NCI-H187 (cell line): ENCODE measurements at places on chromosomes 6 and 20.

DNA sequence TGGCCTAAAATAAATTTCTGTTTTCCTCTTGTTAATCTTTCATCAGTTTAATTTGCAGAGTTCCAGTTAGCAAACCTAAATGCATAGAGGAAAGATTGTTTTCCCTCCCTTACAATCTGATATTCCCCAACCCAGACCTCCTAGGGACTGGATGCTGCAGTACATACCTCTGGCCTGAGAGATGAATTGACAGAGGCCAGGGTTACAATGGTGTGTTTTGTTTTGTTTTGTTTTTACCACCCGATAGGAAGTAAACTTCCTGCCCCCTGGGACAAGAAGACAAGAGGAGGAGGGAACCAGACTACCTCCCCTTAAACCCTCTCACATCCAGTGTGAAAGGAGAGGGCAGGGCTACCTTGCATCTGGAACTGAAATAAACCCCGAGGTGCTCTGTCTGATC lies 319.0 kb downstream of the LRFN2 start:
- no peak for DNase-seq

DNA sequence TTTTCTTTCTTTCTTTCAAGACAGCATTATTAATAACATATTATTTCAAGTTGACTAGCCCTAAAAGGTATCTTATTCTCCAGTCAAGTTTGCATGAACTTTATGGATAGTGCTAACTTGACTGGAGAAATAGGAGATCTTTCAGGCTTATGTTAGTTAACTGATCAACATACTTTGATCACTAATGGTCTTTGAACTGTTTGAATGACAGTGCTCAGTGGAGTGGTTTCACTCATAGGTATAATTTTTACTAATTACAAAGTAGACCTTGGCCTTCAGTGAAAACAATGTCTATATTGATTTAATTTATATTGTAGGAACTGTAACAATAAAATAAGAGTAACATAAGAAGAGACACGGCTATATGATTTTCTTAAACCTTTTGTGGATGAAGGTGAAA lies 8.0 kb upstream of the LRRC1 start:
- DNase-seq = no peak

- no peak for DNase-seq
Measured at GRCh38 chr6:28600245-28600644, 74.6 kb downstream of the GPX5 start.

DNA sequence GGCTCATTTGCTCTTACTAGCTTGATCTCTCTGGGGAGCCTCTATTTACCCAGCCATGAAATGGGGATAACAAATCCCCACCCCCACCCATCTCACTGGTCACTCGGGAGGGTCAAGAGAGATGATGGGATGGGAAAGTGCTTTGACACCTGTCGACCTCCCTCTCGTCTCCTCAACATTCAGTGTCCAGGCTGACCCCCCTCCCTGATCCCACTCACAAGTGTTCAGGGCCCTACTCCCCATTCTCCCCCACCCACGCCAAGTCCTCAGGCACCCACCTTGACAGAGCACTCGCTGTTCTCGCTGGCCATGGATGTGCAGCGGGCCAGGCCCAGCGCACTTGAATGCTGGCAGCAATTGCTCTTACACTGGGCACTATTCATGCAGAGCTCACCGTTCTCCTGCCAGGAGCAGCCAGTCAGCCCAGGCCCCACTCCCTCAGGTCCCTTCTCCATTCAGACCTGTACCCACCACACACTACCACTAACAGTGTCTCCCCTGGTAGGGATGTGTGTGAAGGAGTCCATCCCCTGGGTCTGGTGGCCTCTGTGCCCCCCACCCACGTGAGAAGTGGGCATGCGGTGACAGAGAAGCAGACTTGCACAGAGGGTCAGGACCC lies 1.6 kb downstream of the CLPS start:
- no peak for DNase-seq

DNA sequence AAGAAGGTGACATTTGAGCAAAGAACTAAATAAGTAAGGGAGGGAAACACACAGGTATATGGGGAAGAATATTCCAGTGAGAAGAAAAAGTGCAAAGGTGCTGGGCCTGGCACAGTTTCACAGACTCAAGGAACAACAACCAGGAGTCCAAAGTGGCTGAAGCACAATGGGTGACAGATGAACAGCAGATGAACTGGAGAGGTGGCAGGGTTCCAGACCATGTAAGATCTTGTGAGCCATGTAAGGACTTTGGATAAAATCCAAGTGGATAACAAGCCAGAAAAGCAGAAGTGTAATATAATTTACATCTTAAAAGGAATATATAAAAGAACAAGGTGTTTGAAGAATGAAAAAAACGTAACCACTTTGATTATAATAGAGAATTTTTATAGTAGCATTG lies 87.9 kb downstream of the MMS22L start:
- no peak for DNase-seq

- no peak for DNase-seq
Measured at GRCh38 chr6:100573166-100573565, 108.4 kb upstream of the SIM1 start.

- no peak for DNase-seq
Measured at GRCh38 chr20:50462093-50462690, 48.0 kb upstream of the PTPN1 start.

DNA sequence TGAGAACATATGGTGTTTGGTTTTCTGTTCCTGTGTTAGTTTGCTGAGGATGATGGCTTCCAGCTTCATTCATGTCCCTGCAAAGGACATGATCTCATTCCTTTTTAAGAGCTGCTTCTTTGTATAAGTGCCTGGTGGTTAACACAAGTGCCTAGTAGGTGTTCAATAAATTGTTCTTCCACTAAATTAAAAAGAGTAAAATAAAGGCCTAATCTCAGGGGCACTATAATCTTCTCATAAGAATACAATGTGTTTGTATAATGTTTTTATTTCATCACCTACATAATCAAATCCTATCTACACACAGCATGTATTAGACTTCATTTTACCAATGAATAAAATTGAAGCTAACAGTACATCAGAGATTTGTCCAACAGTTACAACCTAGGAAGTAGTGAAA lies 252.7 kb downstream of the KHDC1L start:
- no peak for DNase-seq

- no peak for DNase-seq
Measured at GRCh38 chr20:20498076-20498861, 130.4 kb downstream of the INSM1 start.

DNA sequence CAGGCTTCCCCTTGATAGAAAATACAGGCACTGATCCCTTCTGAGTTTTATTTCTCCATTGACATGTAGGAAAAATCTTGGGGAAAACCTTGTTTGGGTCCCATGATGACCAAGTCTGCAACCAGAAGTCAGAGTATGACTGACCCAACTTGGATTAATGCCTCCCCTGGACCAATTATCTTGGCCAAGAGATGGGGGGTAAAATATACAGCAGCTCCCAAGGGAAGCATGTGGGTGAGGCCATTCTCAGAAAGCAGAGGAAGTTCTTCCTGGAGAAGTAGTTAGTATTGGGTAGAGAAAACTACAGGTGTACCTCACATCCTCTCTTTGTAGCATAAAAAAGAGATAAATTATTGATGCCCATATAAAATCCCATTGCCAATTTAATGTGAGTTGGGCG lies 285.2 kb upstream of the PLCB4 start:
- DNase-seq = no peak

DNA sequence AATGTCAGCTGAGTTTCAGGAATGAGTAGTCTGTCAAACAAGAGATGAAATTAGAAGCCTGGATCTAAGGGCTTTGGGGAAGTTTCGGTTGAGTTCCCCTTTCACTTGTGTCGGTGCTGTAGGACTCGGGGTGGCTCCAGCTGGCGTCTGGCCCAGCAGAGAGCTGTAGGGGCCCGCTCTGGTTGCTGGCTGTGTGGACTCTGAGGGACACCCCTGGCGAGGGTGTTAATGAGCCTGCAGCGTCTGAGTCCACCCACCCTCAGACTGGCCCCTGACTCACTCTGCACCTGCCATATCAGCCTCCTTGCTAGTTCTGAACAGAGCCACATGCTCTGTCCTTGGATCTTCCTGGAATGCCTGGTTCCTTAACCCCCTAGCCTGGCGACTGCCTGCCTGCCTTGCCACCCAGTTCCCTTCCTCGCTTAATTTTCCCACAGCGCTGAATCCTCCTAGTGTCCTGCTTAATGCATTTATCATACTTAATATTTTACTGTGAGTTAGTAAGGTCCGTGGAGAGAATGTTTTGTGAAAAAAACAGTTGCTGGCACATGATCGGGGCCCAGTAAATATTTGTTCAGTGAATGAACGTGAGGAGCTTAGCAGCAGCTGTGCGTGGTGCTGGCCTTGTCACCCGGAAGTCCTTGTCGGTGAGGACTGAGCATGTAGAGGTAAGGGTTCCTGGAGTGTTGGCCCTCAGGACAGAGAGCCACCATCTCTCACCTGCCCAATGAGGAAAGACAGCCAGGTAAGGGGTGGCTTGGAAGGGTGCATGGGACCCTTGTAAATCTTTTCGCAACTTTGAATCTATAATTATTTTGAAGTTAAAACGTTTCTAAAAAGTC lies 1.6 kb downstream of the DNAJC5 start:
- DNase-seq = no peak

- DNase-seq = no peak
Measured at GRCh38 chr6:147867433-147868226, 359.1 kb downstream of the SAMD5 start.

DNA sequence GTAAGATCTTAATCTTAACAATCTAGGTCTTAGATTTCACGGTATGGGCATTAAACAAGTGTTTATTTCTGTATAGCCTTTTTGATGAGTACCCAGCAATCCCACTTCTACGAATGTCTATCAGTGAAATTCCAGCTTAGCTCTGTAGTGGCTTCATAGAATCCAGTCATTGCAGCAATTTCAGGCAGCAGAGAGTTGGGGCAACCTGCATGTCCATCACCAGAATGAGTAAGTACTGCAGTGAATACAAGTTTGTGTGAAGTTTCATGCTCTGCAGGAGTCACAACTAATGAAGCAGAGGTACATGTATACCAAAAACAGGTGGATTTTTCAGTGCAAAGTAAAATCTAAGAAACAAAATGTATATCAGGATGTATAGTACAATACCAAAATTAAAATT lies 151.7 kb downstream of the OR2B2 start:
- no peak for DNase-seq

GRCh38 chr20:12966468-12967085 lies 42.2 kb upstream of the SPTLC3 start:
- no peak for DNase-seq

- DNase-seq = peak; percentile 13
Measured at GRCh38 chr6:30453508-30454116, 35.7 kb upstream of the HLA-E start.

GRCh38 chr6:28239636-28240035 lies 12.4 kb downstream of the ZKSCAN4 start:
- no peak for DNase-seq

DNA sequence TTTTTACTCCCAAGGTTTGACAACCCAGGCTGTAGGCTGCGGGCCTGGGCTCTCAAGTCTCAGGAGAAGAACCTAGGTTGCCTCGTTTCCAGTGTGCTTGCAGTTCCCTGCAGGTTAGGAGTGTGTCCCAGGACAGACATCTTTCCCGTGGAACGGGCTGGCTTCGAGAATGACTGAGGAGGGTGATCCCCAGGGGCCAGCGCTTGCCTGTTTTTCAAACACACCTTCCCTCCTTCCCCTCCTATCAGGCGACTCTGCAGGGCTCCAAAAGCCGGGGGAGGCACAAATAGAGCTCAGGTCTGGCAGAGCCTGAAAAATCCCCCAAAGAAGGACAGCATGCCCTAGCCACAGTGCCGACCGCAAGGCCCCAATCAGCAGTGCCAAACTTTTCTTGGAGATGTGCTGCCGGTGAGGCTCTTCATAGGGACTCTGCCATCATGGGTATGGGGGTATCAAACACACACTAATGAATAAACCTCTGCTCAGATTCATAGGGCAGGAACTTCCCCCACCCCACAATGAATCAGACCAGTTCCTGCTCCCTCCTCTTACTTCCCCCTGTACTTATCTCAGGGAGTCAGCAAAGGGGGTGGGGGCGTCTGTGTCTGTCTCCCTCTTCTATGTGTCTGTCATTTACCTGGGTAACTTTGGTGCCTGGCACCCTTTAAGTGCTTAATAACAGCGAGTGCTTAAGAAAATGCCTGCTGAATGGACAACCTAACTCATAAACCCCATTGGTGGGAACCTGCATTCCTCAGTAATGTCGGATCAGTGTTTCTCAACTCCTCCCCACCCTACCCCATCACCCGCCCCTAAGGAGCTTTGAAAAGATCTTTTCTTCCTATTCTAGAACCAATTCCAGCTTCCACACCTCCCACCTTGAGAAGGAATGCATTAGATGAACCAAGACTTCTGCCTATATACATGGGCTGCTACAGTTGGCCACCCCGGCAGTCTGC lies 1.6 kb downstream of the KCNG1 start:
- DNase-seq = no peak

GRCh38 chr6:124822721-124823120 lies 139.5 kb upstream of the RNF217 start:
- DNase-seq = no peak

DNA sequence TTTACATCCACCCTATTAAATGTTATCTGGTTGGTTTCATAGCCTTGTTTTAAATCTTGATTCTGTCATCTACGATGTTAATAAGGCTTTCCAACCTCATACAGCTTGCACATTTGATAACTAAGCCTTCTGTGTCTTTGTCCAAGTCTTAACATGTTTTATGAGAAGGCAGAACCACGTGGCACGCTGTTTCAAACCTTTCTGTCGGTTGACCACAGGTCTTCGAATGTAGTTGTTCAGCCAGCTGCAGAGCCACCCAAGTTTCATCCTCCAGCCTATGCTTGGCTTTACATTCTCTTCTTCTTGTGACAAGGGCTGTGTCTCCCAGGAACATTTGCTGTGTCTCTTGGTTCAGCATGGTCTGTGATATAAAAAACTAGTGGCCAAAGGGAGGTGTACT lies 15.7 kb upstream of the SGK2 start:
- DNase-seq = no peak

DNA sequence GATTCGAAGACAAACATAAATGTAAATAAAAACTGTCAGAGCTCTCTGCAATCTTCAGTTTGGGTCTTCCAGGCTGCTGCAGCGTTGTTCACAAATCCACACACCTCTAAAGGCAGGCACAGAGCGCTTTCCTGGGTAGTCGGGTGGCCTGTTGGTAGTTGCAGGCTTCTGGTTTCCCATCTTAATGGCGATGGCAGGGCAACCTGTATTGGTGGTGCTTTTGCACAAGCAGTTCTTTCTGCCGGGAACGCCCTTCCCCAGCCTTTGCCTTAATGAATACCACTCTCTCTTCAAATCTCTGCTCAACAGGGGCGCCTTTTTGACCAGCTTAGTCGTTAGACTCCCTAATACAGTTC lies 723 bp upstream of the IFT52 start:
- DNase-seq = no peak

DNA sequence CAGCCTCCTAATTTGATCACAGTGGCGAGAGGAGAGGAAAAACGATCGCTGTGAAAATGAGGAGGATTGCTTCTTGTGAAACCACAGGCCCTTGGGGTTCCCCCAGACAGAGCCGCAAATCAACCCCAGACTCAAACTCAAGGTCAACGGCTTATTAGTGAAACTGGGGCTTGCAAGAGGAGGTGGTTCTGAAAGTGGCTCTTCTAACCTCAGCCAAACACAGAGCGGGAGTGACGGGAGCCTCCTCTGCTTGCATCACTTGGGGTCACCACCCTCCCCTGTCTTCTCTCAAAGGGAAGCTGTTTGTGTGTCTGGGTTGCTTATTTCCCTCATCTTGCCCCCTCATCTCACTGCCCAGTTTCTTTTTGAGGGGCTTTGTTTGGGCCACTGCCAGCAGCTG lies 28.7 kb downstream of the SAYSD1 start:
- no peak for DNase-seq
